ENCODE measurements at places on chromosomes 6 and 20. TPM values are rescaled to one million over a fixed set of nuclear protein-coding genes. Genes with fewer than 3 reads are reported as not detected.

ZC2HC1B gene
- not detected for total RNA-seq

- H3K4me1 ChIP-seq, result no peaks in the 10 kb centered on the region
- no peak for DNase-seq
- no peaks in the 10 kb centered on the region for H3K27me3 ChIP-seq
- no peak overlapping the region for H3K4me3 ChIP-seq
- H3K27ac ChIP-seq, result no peak overlapping the region
Observed at GRCh38 chr6:84166395-84166794, 61.0 kb downstream of the CEP162 start.

- peaks cover 9% of the 10 kb centered on the region for H3K4me1 ChIP-seq
- H3K27ac ChIP-seq, result no peak overlapping the region
- no peak overlapping the region for H3K4me3 ChIP-seq
- H3K36me3 ChIP-seq, result no peaks in the 10 kb centered on the region
- DNase-seq, result no peak
Observed at GRCh38 chr6:14642136-14642505, 524.5 kb downstream of the CD83 start.

ID4 gene
- 72.5 TPM for total RNA-seq

All from body of pancreas (tissue), 4 donors.